ENCODE measurements at places on chromosomes 6 and 20.

GRCh38 chr6:41065550-41066026 lies 6.6 kb downstream of the OARD1 start:
- no peak for DNase-seq

DNA sequence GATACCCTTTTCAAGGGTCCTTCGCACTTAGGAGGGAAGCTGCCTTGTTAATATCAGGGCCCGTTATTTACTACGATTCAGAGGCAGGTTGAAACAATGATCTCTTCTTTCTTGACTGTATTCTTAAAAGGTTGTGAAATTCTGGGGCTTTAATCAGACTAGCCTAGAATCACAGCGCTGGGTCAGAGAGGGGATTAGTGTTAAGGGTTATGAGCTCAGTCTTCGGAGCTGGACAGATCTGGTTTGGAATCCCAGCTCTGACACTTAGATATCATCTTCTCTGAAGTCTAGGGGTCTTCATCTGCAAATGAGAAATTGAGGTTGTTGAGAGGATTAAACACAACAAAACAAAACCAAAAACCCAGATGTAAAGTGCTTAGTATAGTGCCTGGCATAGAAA lies 77.4 kb downstream of the CD83 start:
- DNase-seq: no peak

DNA sequence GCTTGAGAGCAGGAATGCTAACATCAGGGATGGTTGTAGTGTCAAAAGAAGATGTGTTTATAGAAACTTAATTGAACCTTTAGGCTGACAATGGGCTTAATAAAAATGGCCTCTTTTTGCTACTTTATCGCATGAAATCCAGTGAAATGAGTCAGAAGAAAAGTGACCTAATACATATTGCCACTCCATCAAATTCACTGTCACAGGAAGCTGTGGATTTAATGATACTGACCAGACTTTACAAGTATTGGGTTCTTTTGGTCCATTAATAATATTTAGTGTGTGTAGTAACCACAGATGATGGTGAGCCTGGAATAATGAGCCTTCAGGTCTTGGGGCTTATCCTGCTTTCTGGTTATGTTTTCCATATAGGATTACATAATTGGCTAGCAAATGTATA lies 231.8 kb upstream of the GMDS start:
- DNase-seq: no peak

- no peak for DNase-seq
These were observed 65.3 kb downstream of the RAMACL start for GRCh38 chr6:166520905-166521834.

DNA sequence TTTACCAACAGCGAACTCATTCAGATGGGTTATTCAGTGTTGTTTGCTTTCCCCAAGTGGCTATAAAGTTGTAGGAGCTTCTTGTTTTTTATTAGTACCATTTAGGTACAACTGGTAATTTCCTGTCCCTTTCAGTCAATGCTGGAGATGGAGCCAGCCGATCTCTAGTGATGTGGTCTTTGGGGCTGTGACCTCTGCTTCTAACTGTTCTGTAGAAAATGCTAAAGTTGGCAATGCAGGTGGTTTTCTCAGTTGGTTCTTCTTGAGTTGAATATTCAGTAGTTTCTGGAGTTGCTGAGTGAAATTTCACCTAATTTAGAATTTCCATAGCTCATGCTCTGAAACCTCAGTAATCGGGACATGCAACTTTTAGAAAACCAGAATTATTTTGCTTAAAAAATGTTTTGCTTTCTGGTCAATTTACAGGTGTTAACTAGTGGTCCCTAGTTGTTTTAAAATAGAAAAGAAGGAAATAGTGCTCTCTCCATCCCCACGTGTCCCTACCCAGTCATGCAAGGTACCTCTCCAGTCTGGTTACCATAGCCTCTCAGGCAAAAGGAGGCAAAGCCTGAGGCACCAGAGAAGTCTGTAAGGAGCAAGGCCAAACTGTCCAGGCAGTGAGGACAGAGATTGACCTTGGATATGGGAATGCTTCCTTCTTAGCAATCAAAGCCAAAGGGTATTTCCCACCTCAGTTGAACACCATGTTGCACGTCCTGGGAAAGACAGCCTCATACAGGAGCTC lies 27.3 kb upstream of the GABRR1 start:
- DNase-seq: no peak
